ENCODE measurements at places on chromosomes 2 and 18. TPM values are rescaled to one million over a fixed set of nuclear protein-coding genes. Genes with fewer than 3 reads are reported as not detected.

GPR155 gene
- polyA plus RNA-seq, result 3.8 TPM

DNA sequence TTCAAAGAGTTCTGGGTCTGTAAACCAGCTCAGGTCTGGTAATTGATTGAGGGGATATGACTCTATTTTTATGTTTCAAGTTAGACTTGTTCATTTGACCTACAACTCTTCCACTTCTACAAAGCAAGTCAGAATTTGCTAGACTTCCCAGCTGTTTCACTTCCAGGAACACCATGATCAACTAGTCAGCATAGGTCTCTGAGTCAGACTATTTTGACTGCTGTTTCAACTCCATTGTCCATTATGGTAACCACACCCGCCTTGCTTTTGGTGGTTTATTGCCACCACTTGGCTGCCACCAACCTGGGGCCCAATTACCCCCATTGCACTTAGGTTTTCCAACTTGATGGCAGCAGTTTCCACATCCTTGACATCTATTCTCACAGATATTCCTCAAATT, 116.6 kb downstream of the LAMA3 start:
- no peak for DNase-seq

DNA sequence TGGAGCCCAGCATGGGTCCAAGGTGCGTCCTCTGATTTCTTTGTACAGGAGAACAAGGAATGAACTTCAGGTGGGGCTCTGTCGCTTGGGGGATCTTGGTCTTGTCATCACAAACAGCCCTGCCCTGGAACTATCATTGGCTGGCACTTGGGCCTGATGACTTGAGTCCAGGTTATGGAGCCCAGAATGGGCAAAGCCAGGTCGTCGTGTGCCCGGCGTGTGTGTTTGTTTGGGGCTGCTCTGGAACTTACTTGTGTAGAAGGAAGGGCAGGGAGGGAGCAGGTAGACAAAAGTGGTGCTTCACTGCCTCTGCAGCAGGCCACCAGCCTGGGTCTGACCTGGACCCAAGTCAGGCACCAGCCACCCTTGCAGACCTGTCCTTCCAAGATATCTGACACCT, 306.3 kb upstream of the HS6ST1 start:
- DNase-seq, result no peak

FSHR gene
- polyA plus RNA-seq, result not detected

CRYGD gene
- polyA plus RNA-seq, result not detected

- no peak for DNase-seq
Measured at GRCh38 chr2:195121341-195121740, 535.7 kb upstream of the SLC39A10 start.

Data from AG04450 (cell line).